ENCODE measurements at places on chromosomes 5 and 9. TPM values are rescaled to one million over a fixed set of nuclear protein-coding genes. Genes with fewer than 3 reads are reported as not detected.

- no peak overlapping the region for H3K27ac ChIP-seq
- no peaks in the 10 kb centered on the region for H3K4me1 ChIP-seq
- H3K36me3 ChIP-seq: no peaks in the 10 kb centered on the region
- no peak overlapping the region for H3K4me3 ChIP-seq
- no peaks in the 10 kb centered on the region for H3K27me3 ChIP-seq
These were observed 13.1 kb upstream of the ZNF79 start for GRCh38 chr9:127411122-127411521.

DNA sequence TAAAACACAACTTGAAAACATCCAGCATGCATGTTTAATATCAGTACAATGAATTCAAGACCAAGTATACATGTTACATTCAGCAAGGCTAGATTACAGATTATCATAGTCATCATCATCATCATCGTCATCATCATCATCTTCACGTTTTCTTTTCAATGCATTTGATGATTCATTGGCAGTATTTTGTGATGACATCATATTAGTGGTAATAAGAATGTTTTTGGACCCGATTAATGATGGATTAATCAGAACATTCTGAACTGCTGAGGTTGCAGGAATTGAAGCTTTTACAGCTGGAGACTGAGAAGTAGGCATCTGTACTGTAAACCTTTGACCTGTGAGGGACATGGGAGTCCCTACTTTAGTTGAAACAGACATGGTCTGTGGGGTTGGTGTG lies 4.5 kb downstream of the AK6 start:
- H3K4me1 ChIP-seq: peaks cover 19% of the 10 kb centered on the region
- H3K27ac ChIP-seq: no peak overlapping the region
- no peaks in the 10 kb centered on the region for H3K27me3 ChIP-seq
- H3K36me3 ChIP-seq: peaks cover 20% of the 10 kb centered on the region
- no peak for DNase-seq

DNA sequence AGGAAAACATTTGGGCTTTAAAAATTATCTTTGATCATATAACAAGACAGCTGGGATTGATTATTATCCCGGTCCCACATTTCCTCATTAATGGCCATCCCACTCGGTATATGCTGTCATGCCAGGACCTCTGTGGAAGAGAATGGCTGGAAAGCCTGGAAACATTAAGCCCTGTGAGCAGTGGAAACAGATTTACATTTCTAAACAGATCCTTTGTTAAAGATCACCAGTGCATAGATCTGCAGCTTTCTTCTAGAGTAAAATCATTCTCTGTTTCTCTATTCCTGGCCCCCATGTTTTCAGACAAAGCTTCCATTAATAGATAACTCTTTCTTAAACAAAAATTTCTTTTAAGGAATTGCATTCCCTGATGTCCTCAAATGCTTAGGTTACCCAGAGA lies 152.2 kb downstream of the CAVIN4 start:
- no peaks in the 10 kb centered on the region for H3K27me3 ChIP-seq
- no peaks in the 10 kb centered on the region for H3K36me3 ChIP-seq
- H3K4me1 ChIP-seq: no peaks in the 10 kb centered on the region
- no peak overlapping the region for H3K27ac ChIP-seq
- DNase-seq: no peak

GRCh38 chr5:19728571-19728970 lies 259.4 kb downstream of the CDH18 start:
- no peaks in the 10 kb centered on the region for H3K27me3 ChIP-seq
- no peak overlapping the region for H3K4me3 ChIP-seq

GRCh38 chr9:108864446-108864845 lies 2.4 kb downstream of the ACTL7A start:
- no peaks in the 10 kb centered on the region for H3K4me1 ChIP-seq
- no peaks in the 10 kb centered on the region for H3K36me3 ChIP-seq
- H3K27me3 ChIP-seq: no peaks in the 10 kb centered on the region
- H3K27ac ChIP-seq: no peak overlapping the region
- H3K4me3 ChIP-seq: no peak overlapping the region
- no peak for DNase-seq

GRCh38 chr9:120587328-120587727 lies 7.4 kb upstream of the CDK5RAP2 start:
- H3K4me1 ChIP-seq: peaks cover 5% of the 10 kb centered on the region
- no peaks in the 10 kb centered on the region for H3K36me3 ChIP-seq
- DNase-seq: no peak

- H3K27ac ChIP-seq: no peak overlapping the region
- no peak for DNase-seq
- H3K4me1 ChIP-seq: no peaks in the 10 kb centered on the region
- H3K36me3 ChIP-seq: no peaks in the 10 kb centered on the region
- H3K27me3 ChIP-seq: no peaks in the 10 kb centered on the region
These were observed 126.2 kb downstream of the BASP1 start for GRCh38 chr5:17343675-17344074.

DNA sequence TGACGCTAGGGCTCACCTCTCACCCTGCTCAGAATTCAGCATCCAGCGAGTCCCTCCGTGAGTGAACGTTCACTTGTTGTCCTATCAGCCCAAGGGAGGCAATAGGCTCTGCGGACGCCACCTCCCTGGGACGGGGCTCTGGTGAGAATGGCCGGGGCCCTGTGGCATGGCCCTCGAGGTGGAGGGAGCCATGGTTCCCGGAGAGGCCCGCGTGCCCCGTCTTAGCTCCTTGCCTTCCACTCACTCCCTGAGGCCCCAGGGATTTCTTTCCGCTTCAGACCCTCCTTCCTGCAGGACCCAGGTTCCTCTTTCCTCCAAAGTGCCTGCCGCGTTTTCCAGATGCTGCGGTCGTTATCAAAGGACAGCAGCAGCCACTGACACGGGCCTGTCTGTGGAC lies 21.5 kb downstream of the EXOC3 start:
- no peak overlapping the region for H3K4me3 ChIP-seq
- no peak for DNase-seq
- peaks cover 31% of the 10 kb centered on the region for H3K36me3 ChIP-seq
- H3K4me1 ChIP-seq: peaks cover 17% of the 10 kb centered on the region

Gene NACC2
- 0.58 TPM for polyA plus RNA-seq

Gene NPR3
- not detected for polyA plus RNA-seq

Gene PCDH1
- not detected for polyA plus RNA-seq

Gene LHX3
- not detected for polyA plus RNA-seq

Gene LCN2
- not detected for polyA plus RNA-seq

Gene FOXD4L3
- polyA plus RNA-seq: not detected

Gene PCDHB2
- polyA plus RNA-seq: not detected

Gene NUTM2G
- polyA plus RNA-seq: not detected

Gene GMCL2
- polyA plus RNA-seq: not detected
